Effector memory CD8-positive, alpha-beta T cell (primary cell): ENCODE measurements at places on chromosomes 7 and 10.
A peak's percentile ranks its signal among the peaks of the same experiment; 100 is the strongest.

GRCh38 chr10:87590705-87591588 is 68.7 kb upstream of the PAPSS2 start:
- no peak overlapping the region for H3K4me3 ChIP-seq
- no peak overlapping the region for H3K27ac ChIP-seq
- no peaks in the 10 kb centered on the region for H3K36me3 ChIP-seq
- no peaks in the 10 kb centered on the region for H3K4me1 ChIP-seq
- DNase-seq, result no peak
- no peaks in the 10 kb centered on the region for H3K27me3 ChIP-seq

DNA sequence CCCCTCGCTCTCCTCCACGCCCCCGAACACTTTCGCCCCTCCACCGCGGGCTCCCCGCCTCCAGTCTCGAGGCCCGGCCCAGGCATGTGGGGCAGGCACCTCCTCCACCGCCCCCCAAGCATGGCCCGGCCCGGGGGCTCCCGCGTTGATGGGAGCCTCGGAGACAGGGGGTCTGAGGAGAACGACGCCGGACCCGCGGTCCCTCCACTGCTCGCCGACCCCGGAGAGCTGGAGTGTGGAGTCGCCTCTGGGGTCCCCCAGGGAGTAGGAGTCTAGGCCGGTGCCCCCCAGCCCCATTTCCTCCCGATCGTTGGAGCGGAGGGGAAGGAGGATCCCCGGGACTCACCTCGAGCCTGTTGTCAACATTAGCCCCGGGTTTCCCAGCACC is 206 bp downstream of the UPF2 start:
- peaks cover 17% of the 10 kb centered on the region for H3K4me1 ChIP-seq
- H3K36me3 ChIP-seq, result peaks cover 16% of the 10 kb centered on the region
- H3K27ac ChIP-seq, result peak overlapping the region; percentile 100
- no peak for DNase-seq
- H3K4me3 ChIP-seq, result peak overlapping the region; percentile 98

GRCh38 chr10:93072713-93073538 is 767 bp upstream of the CYP26A1 start:
- no peak for DNase-seq
- no peak overlapping the region for H3K27ac ChIP-seq
- H3K4me1 ChIP-seq, result peaks cover 10% of the 10 kb centered on the region
- no peaks in the 10 kb centered on the region for H3K36me3 ChIP-seq

DNA sequence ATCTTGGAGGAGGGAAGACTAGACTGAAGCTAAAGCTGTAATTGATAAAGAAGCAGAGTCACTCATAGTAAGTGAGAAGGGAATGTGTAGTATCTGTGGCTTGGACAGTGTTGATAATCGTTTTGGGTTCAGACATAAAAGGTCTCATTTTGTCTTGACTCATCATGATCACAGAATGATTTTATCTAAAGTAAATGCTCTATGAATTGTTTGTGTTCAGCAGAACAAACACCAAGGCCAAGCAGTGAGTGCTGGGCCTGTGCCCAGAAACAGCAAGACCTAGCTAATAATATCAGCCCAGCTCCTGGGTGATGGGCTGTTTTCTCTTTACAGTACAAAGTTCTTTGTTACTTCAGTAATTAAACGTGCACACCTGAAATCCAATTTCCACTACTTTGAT is 26.7 kb upstream of the CD36 start:
- H3K27ac ChIP-seq, result no peak overlapping the region
- no peaks in the 10 kb centered on the region for H3K36me3 ChIP-seq
- H3K27me3 ChIP-seq, result no peaks in the 10 kb centered on the region

- H3K27ac ChIP-seq, result no peak overlapping the region
- DNase-seq, result no peak
- peaks cover 5% of the 10 kb centered on the region for H3K4me1 ChIP-seq
- no peaks in the 10 kb centered on the region for H3K27me3 ChIP-seq
- H3K36me3 ChIP-seq, result no peaks in the 10 kb centered on the region
Measured at GRCh38 chr7:47648275-47648925, 66.5 kb upstream of the TNS3 start.

DNA sequence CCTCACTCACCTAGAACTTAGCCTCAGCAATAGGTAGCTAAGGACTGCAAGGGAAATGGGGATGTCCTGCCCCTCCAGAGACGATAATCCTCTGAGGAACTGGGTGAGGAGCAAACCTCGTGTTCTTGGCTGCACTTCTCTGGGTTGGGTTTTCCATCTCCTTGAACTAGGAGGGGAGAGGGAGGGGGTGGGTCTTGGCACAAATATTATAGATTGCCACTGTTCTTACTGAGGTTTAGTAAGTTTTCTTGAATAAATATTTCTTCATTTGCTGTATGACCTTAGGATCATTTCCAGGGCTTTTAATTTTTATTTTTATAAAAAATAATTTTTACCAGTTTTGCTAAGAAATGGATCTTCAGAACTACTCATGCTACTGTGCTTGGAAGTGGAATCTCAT is 406.7 kb upstream of the FZD8 start:
- H3K27me3 ChIP-seq, result no peaks in the 10 kb centered on the region
- no peak overlapping the region for H3K4me3 ChIP-seq
- H3K36me3 ChIP-seq, result no peaks in the 10 kb centered on the region
- DNase-seq, result no peak
- no peak overlapping the region for H3K27ac ChIP-seq

DNA sequence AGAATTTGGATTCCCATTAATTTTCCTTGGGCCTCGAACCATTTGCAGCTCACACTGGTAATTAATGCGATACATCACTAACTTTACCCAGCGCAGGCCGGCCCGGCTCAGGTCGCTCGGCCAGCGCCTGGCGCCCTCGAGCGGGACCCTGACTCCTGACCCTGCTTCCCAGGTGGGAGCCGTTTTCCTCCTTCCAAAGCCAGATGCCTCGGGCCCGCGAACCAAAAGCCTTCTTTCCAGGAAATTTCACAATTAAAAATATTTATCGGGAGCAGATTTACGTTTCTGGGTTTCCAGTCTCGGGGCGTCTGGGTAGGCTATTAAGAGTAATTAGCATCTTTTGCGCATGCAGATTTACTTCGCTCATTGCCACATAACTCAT is 12.2 kb downstream of the LBX1 start:
- H3K4me1 ChIP-seq, result peaks cover 20% of the 10 kb centered on the region
- no peak for DNase-seq
- H3K27ac ChIP-seq, result no peak overlapping the region
- peaks cover 100% of the 10 kb centered on the region for H3K27me3 ChIP-seq
- H3K4me3 ChIP-seq, result peak overlapping the region; percentile 38

- H3K4me1 ChIP-seq, result no peaks in the 10 kb centered on the region
- peaks cover 2% of the 10 kb centered on the region for H3K36me3 ChIP-seq
- H3K4me3 ChIP-seq, result no peak overlapping the region
- H3K27ac ChIP-seq, result no peak overlapping the region
Measured at GRCh38 chr10:78362406-78363022, 328.9 kb downstream of the RPS24 start.

- no peak overlapping the region for H3K4me3 ChIP-seq
- peaks cover 20% of the 10 kb centered on the region for H3K27me3 ChIP-seq
- H3K27ac ChIP-seq, result no peak overlapping the region
- H3K36me3 ChIP-seq, result no peaks in the 10 kb centered on the region
- H3K4me1 ChIP-seq, result no peaks in the 10 kb centered on the region
Measured at GRCh38 chr7:104111271-104111670, 96.5 kb downstream of the ORC5 start.

GRCh38 chr7:96915029-96915428 is 90.3 kb upstream of the DLX6 start:
- peaks cover 15% of the 10 kb centered on the region for H3K27me3 ChIP-seq
- no peak for DNase-seq
- no peak overlapping the region for H3K4me3 ChIP-seq
- H3K4me1 ChIP-seq, result no peaks in the 10 kb centered on the region
- no peak overlapping the region for H3K27ac ChIP-seq
- H3K36me3 ChIP-seq, result no peaks in the 10 kb centered on the region

DNA sequence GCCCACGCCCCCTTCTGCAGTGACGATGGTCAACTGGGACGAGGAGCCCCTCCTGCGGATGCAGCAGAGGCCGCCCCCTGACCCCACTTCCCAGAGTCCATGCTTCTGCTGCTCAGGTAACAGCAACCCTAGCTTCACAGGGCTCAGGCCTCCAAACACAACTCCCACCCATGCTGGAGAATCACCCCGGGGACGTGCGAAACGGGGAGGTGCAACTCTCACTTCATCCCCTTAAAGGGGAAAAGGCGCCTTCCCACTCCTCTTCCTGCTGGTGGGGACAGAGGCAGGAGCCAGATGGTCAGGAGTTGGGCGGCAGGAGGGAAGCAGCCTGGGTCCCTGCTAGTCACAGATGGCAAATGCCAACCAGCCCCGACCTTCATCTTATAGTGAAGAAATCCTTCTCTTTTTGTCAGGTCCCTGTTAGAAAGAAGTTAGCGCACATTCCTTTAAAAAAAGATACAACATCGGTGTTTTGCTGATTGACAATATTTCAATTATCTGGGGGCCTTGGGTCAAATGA is 155.4 kb downstream of the DIP2C start:
- no peaks in the 10 kb centered on the region for H3K4me1 ChIP-seq
- no peak for DNase-seq
- H3K36me3 ChIP-seq, result no peaks in the 10 kb centered on the region
- H3K4me3 ChIP-seq, result no peak overlapping the region

DNA sequence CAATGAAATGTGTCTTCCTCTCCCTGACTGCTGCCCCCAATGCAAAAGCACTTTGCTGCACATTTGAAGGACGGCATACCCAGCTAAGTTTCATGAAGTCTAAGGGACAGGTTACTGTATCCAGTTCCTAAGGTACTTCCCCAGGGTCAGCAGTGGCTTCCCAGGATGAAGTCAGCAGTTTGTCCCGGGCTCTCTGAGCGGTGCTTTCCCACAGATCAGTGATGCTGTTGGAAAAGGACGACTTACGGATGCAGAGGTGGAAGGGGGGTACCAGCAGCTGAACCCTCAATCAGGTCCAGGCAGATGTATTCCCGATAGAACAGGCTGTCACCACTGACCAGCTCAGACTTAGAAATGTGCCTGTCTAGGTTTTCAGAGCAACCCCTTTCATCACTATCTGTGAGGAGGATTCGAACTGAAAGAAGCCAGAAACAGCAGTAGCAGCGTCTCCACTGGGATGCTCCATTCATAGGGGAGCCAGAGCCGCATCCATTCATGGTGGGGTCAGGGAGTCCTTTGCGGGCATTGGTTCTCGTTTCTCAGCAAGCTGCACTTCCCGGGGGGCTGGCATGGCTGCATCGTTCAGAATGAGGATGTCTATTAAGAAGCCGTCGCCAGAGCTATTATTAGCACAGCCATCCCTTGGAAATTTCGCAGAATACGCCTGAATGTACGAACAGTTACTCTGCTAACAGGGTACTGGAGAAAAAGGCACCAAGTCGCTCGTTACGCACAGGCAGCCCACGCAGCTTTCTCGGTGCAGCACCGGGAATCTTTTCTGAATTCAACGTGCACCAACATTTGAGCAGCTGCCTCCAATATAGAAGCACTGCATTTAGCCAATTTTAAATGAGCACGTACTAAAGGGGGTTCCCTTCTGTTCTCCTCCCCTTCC is 303.7 kb downstream of the PRPF18 start:
- no peak for DNase-seq
- no peak overlapping the region for H3K4me3 ChIP-seq
- H3K36me3 ChIP-seq, result no peaks in the 10 kb centered on the region
- peaks cover 67% of the 10 kb centered on the region for H3K27me3 ChIP-seq
- H3K27ac ChIP-seq, result no peak overlapping the region
- H3K4me1 ChIP-seq, result peaks cover 11% of the 10 kb centered on the region

DNA sequence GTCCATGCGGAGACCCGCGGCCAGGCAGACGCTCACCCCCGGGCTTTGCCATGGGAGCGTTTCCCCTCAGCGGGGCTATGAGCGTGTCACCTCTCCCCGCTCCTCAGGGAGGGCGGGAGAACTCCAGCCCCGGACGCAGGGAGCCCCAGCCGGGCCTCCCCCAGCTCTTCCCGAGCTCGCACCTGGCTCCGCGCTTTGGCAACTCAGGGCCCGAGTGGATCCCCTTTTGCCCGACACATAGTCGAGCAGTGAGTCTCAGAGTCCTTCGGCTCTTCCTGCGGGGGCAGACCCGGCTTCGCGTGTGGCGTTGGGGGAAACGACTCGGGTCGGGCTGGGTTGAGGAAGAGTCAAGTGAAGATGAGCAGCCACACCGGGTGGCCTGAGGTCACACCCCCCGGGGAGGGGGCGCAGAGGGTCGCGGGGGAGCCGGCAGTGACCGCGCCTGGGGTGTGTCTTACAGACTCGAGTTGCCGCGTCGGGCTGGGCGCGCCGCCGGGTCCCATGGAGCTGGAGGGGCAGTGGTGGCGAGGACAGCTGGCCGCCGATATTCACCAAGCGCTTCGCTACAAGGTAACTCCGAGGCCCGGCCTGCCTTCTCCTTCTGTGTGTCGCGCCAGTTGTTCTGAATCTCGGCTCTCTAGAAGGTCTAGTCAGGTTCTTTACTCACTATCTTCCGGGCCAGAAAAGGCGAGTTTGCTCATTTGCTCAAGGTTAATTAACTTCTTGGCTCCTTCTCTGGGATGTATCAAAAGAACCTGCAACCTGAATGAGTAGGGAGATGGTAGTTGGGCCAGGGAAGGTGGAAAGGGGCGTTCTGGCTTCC is 721 bp downstream of the CCNJ start:
- H3K4me1 ChIP-seq, result peaks cover 53% of the 10 kb centered on the region
- H3K27ac ChIP-seq, result peak overlapping the region; percentile 82
- H3K36me3 ChIP-seq, result peaks cover 12% of the 10 kb centered on the region
- peak overlapping the region; percentile 97 for H3K4me3 ChIP-seq
- peaks cover 2% of the 10 kb centered on the region for H3K27me3 ChIP-seq

GRCh38 chr10:126101736-126102135 is 205.4 kb downstream of the FANK1 start:
- H3K36me3 ChIP-seq, result peaks cover 20% of the 10 kb centered on the region
- H3K27me3 ChIP-seq, result no peaks in the 10 kb centered on the region
- H3K27ac ChIP-seq, result no peak overlapping the region
- DNase-seq, result no peak
- H3K4me1 ChIP-seq, result no peaks in the 10 kb centered on the region
- H3K4me3 ChIP-seq, result no peak overlapping the region

GRCh38 chr7:78523930-78524329 is 725.4 kb downstream of the PHTF2 start:
- no peak for DNase-seq
- H3K4me3 ChIP-seq, result no peak overlapping the region
- H3K36me3 ChIP-seq, result no peaks in the 10 kb centered on the region

DNA sequence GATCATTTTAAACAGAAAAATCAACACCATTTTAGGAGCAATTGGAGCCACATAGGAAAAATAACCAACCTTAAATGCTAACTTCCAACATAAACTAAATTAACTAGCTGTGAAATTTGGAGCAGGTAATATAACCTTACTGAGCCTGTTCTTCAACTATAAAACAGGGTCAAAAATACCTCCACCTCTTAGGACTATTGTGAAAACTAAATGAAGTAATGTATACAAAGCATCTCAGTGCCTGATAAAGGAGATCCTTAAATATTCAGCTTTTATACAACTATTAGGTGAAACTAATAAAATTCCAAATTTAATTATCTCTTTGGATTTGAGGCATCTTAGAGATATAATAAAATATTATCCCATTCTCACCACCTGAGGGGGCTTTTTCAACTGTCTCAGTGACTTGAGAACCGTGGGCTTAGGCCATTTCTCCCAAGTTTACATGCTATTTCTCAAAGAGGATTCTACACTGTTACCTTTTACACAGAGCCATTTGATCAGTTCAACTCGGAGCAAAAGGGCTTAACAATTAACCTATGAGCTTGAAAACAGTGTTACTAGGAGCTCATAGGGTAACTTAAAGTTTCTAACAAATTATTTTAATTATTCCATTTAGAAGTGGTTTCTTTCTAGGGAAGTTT is 165.0 kb upstream of the ASAH2 start:
- no peaks in the 10 kb centered on the region for H3K27me3 ChIP-seq
- DNase-seq, result no peak
- peaks cover 29% of the 10 kb centered on the region for H3K4me1 ChIP-seq
- H3K4me3 ChIP-seq, result peak overlapping the region; percentile 89
